DMS79 (cell line): ENCODE measurements at places on chromosomes 5 and 9.

DNA sequence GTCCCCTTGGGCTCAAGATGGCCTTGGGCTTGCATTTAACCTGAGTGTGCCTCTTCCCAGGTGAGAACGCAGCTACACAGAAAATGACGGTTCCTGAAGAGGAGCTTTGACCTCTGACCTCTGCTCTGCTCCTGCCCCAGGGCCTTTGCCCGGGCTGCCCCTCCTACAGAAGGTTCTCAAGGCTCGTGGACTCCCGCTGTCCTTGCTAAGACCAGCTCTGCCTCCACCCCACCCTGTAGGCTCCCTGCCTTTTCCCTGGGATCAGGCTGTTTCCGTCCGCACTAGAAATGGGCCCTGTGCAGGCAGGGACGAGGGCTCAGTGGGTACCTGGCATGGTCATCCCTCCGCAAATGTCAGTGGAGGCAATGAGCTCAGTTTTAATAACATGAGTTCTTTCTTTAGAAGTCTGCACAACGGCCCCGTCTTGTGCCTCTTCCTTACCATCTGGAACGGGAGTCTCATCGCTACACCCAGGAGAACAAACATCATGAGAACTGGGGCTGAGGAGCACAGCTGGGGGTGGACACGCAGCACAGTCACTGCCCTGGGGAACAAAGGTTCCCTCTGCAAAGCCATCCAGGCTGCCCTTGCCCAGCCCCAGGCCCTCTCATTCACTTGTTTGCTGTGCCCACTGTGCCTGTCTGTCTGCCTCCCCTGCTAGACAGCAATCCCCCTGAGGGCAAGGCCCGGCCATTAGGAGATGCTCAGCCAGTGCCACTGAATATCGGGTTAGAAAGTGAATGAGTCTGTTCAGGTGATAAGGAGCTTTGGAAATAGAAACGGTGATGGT lies 26.7 kb upstream of the LPCAT1 start:
- DNase-seq, result no peak

DNA sequence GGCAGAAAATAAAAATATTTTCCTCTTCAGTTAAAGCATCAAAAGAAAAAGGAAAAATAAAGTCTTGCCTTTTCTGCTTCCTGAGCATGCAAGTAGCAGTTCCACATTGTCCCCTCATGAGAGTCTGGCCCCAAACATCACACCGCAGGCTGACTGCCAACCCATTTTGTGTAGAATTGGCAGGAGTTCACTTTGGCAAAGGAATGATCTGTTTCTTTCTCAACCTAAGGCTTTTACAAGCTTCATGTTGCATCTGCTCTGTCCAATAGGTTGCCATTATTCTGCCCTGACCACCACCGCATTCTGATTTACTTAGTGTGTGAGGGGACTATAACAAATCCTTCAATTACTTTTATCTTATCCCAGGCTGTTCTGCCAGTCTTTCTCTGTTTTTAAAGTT lies 249.5 kb downstream of the ISL1 start:
- peak; percentile 26 for DNase-seq

DNA sequence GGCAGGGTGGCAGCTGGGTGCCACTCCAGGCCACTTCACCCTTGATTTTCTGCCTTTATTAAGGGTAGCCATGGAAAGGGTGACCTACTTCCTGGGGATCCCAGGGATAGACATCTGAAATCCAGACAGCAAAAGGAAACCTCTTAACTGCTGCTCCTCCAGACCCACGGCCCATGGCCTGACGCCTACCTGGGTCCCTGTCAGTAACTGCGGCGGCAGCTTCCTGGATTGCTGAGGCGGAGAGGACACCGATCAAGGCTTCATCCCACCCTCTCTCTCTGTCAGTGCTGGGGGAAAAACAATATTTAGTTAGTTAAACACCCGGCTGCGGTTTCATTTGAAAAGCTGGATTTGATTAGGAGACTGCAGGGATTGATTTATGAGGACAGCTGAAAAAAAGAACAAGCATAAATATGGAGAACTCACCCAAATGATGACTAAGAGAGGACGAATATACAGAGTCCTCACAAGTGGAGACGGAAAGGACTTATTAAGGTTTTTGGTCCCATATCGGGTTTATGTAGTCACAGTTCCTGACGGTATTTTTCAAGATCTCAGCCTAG lies 158.7 kb upstream of the KLF4 start:
- no peak for DNase-seq

GRCh38 chr9:135403733-135404450 lies 75.7 kb upstream of the PPP1R26 start:
- no peak for DNase-seq
